HepG2 (cell line): ENCODE measurements at places on chromosomes 3 and 15.

GRCh38 chr3:5806192-5806591 lies 618.7 kb downstream of the EDEM1 start:
- DNase-seq, result no peak

DNA sequence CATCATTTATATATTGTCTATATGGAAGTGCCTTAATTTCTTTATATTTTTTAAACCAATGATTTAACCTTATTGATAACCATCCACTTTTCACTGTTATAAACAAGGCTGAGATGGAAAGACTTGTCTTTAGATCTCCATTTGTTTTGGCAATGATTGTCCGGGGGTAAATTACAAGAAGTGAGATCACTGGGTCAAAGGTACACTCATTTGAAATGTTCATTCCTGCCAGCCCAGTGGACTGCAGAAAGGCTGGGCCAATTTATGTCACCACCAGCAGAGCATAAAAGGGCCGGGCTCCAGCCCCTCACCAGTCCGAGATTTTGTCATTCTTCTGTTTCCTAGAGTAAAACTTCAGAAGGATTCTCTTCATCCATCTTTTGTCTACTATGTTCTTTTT lies 93.6 kb upstream of the NEO1 start:
- no peak for DNase-seq

DNA sequence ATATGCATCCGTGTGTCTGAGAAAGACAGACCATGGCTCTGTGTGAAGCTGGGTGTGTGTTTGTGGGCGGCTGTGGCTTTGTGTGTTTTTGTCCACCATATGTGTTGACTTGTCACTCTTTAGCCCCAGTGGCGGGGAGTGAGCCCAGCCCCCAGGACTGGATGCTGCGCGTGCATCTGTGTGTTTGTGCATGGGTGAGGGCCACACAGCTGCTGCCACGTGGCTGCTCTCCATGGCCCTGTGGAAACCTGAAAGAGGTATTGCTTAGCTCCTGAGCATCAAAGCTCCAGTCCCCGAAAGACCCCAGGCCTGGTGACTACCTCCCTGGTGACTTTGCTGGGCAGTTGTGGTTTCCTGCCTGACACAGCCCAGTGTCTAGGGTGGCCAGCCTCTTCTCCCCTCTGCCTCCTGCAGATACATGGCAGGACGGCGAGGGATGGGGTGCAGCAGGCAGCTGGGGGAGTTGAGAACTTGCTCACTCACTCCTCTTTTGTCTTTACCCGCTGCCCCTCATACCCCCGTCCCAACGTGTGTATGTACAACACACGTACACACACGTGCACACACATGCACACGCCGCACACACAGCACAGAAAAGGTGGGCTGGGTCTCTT lies 6.5 kb downstream of the EPHB3 start:
- DNase-seq, result no peak

GRCh38 chr3:69012100-69012799 lies 1.2 kb downstream of the EOGT start:
- no peak for DNase-seq

DNA sequence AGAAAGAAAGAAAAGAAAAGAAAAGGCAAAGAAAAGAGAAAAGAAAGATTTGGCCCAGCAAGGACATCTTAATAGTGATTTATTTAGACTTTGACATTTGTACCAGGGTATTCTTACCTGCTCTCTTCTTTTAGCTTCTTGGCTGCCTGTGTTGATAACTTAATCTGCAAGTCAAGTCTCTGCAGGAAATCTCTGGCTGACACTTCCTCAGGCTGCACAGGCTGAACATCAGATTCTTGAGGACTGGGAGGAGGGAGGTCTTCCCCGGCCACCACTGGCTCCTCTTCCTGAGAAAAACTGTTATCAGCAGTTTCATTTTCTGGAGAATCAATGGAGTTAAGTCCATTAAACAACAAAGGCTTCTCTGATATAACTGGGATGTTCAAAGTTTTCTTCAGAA lies 12.8 kb downstream of the LYSMD2 start:
- DNase-seq, result no peak

DNA sequence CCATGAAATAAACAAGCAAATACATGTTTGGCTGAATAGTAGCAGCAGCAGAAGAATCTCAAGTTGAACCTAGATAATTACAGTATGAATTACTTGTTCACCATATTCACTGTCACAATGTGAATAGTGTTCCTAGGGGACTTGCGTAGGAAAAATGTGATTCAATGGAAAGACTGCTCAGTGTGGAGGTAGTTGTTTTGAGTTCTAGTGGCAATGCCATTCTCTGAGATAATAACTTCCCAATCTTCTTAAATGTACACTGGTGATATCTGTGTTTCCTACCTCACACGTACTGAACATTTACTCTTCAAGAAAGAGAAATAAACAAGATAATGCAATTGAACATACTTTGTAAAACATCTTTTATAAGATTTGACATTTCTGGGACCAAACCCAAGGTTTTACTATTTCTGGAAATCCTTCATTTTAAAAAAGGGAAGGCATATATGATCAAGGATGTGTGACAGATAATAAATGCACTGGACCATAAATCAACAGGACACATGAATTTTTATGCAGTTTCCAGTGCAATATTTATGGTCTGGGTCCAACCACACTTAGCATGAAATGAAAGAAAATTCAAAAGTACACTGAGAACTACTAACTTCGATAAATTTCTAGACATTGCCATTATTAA lies 598.3 kb upstream of the ZNF385D start:
- DNase-seq, result no peak

GRCh38 chr3:15269091-15269989 lies 63.0 kb downstream of the SH3BP5 start:
- DNase-seq, result no peak

DNA sequence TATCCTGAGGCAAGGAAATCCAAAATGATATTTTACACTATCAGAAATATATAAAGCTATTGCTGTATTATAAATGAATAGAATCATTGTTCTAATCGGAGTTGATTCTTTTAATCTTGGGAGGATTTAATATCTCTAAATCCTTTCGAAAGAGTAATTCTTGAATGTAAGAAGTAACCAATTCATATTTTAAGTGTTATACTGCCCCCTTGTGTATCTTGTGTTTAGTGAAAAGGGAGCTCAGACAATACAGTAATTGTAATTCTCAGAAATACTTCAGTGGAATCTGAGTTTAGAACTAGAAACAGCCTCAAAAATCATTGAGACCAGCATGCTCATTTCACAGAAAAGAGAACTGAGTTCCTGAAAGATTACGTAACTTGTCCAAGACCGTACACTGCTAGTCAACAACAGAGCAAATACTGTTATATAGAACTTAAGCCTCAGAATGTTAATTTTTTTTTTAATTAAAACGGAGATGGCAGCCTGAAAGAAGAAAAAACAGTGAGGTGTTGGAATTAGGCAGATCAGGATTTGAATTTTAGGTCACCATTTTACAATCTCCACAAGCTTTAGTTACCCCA lies 42.9 kb downstream of the PLCH1 start:
- peak; percentile 62 for DNase-seq

DNA sequence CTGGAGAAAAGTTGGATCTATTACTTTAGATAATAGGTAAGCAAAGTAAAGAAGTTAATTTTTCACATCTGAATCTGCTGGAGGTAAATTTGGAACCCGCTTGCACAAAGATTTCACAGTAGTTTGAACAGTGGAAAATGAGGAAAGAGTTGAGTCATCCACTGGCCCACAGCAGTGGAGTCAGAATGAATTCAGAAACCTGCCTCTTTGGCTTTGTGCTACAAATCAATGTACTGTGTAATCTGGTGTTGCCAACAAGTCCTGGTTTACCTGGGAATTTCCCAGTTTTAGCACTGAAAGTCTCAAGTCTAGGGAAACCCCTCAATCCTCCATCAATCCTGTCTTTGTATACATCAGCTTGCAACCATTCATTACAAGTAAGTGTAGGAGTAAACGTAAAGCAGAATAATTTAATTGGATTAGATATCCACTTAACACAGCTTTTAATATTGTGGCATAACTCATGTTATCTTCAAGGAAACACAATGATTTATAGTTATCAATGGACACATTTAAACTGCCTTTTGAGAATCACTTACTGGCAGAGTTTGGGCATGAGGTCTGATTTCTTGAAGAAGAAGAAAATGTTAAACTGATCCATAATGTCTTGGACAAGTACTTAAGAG lies 100.6 kb downstream of the DCLK3 start:
- DNase-seq, result no peak

DNA sequence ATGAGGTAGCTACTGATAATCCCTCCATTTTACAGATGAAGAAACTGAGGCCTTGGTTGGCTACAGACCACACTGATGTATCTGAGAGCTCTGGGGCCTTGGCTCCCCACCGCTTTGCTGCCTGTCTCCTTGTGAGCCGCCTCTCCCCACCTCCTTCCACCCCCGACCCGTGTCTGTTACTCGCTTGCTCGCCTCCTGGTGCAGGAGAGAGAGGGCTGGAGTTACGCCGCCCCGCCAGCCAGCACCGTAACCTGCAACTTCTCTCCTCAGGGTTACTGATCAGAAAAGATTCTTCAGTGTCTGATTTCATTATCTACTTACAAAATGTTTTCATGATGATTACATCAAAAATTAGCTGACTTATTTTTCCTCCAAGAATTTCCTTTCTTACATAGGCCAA lies 34.1 kb downstream of the TM2D3 start:
- DNase-seq, result no peak

GRCh38 chr15:52529341-52529924 lies 753 bp upstream of the MYO5A start:
- no peak for DNase-seq

DNA sequence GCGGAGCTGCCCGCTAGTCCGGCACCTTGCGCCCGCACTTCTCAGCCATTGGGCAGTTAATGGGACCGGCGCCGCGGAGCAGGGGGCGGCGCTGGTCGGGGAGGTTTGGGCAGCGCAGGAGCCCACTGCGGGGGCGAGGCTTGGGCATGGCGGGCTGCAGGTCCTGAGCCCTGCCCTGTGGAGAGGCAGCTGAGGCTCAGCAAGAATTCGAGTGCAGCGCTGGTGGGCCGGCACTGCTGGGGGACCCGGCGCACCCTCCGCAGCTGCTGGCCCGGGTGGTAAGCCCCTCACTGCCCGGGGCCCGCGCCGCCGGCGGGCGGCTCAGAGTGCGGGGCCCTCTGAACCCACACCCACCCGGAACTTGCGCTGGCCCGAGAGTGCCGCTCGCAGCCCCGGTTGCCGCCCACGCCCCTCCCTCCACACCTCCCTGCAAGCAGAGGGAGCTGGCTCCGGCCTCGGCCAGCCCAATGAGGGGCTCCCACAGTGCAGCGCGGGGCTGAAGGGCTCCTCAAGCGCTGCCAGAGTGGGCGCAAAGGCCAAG lies 835.0 kb downstream of the TBL1XR1 start:
- no peak for DNase-seq

DNA sequence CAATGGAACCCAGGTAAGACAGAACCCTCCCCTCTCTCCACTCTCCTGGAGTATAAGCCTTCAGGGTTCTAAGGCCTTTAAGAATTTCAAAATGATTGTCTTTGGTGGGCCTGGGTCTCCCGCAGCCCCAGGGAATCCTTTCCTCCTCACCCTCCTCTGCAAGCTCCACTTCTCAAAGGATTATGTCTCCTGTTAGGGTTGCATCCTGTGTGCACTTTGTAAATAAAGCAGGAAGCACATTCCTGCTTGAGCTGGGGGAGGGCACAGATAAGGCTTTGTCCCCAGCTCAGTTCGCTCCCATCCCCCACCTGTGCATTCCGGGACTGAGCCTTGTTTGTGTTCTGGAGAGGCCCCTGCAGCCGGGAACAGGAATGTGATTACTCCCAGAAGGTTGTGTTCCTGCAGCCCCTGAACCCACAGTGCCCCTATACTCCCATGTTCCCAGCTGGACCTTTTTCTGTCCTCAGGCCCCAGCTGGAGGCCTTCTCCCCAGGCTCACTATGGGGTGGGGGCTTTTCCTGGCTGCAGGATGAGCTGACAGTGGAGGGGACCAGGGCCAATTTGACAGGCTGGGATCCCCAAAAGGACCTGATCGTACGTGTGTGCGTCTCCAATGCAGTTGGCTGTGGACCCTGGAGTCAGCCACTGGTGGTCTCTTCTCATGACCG lies 9.5 kb downstream of the TYRO3 start:
- DNase-seq, result peak; percentile 98

DNA sequence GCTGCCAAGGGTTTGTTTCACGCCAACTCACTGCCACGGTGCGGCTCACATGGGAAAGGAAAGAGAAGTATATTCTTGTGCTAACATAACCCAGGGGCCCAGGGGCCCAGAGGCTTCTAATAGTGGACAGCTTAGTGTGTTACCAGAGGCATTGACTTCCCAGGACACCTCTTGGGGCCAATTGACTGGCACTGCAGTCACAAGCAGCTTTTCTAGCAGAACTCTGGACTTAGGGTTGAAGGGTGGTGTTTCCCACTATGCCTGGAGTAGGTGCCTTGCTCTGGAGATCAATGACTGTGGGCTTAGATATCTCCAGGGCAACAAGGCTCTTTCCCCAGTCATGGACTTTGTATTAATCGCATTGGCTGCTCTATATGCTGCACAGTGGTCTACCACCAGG lies 172.7 kb upstream of the KBTBD8 start:
- DNase-seq, result no peak

DNA sequence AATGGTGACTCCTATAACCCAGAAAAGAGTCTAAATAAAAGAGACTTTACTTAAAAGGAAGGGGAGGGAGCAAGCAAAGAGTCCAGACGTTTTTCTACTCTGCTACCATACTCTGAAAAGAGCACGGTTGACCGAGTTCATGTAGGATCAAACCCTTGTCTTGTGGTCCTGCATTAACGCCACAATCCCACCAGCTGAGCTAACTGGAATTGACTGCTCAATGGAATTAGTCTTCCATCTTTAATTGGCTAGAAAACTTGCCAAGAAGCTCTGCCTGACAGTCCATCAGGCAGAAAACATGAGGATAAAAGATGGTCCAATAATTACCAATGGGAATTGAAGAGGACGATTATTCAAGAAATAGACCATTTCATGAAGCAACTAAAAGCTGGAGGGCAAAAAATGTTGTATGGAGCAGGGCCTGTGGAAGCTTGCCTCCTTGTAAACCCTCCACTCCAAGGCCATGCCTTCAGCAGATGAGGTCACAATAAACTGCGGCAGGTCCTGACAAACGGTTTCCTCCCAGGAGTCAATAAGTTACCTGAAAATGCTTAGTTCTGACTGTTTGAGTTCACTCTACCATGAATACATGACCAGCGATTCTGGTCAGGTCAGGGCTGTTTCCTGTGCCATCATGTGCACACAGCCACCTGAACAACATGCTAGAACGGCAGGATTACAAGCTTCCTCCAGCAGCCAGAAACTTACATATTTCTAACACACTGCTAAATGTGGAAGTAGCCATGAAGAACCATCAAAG lies 35.6 kb upstream of the ARHGEF3 start:
- DNase-seq, result no peak

DNA sequence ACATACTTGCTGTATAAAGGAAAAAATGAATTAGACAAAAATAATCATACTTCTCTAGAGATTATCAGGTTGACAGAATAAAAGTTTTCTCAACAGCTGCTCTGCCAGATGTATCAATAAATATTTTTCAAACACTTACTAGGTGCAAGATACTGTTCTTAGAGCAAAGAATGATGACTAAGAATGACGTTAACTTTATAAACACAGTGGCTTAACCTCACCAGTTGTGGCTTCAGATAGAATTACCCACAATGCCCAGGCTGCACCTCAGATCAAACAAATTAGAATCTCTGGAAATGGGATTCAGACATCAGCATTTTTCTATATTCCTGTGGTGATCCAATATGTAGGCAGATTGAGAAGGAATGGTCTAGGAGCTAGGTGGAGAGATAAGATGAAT lies 422.4 kb upstream of the ATP11B start:
- DNase-seq, result no peak
